ENCODE measurements at places on chromosomes 5 and 9.

DNA sequence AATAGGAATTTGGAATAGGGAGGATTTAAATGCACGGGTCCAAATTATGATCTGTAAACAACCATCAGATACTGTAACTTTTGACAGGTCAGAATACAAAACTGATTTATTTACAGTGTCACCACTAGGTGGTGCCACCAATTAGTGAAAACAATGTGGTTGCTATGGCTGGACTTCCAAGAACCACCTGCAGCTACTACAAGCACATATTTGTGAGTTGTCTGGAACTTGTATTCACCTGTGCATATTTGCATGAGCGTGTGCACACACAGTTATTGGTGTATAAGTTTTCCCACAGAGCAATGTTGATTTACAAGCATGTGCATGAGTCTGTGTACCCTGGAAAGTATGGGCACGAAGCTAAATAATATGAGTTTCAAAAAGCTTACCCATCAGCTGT, 3.0 kb upstream of the HRCT1 start:
- no peak for DNase-seq

DNA sequence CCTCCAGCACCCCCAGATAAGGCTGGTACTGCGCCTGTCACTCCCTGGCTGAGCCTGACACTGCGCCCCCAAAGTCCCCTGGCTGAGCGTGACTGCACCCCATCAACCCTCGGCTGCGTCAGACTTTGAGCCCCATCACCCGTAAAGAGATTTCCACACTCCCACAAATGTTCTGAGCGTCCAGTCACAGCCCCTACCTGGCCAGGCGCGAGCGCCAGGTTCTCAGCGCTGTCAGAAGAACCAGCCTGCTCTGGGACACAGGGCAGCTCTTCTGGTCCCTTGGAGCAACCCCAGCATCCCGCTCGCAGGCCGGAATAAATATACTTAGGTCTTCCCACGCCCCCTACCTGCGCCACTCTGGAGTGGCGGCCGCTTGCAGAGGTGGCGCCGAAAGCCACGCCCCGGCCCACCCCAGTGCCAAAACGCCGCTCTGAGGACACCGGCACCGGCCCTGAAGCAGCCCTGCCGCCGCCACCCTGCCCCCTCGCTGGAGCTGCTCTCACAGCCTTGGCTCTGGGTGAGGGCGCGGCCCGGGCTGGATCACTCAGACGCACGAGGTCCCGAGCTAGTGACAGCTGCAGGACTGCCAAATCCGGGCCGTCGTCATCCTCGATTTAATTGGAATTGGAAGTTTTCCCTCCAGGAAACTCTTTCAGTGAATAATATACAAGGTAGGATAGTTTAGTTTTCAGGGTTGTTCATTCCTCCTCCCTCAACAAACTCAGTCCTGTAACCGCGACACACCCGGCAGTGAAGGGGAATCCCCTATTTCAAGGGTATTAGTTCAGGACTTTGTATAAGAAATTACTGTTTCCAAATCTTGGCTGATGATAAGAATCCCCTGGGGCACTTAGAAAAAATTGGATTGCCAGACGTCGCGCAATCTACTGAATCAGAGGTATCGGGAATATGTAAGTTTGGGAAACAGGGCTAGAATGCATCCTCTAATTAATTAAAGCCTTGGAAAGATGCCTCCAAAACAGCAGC, 1.2 kb upstream of the CEMIP2 start:
- DNase-seq = no peak

GRCh38 chr9:35136866-35137265, 21.2 kb upstream of the ATOSB start:
- no peak for DNase-seq

DNA sequence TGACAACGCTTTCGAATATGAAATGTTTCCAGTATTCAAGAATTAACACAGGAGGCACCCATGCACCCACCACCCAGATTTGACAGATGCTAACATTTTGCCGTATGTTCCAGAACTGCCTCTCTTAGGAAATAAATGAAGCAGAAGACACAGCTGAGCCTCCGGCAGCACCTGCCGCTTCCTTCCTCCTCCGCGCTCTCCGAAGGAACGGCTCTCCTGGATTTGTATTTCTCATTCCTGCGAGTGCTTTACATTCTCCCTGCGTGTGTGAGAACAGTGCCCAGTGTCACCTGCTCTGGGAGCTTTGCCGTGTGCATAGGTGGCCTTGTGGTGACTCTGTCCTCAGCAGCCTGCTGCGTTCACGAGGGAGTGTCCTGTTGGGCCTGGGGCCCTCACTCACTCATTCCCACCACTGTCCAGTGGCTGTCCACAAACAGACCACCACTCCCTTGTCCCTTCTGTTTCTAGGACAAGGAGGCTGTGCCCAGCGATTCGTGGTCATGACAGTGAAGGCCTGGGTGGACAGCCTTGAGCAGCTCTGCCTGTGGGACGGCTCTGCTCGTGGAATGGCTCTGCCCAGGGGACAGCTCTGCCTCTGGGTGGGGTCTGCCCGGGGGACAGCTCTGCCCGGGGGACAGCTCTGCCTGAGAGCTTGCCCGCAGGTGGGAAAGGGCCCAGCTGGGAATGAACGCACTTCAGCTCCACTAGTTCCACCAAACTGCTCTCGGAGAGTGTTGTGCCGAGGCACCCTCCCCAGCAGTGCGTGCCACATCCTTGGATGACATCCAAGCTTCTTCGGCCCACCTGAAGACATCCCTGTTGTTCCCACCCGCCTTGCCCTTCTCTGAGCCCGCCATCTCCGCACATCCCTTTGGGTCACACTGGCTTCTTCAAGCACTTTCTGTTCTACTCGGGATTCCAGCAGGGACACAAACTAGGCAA, 170.5 kb upstream of the PPP1R26 start:
- no peak for DNase-seq

DNA sequence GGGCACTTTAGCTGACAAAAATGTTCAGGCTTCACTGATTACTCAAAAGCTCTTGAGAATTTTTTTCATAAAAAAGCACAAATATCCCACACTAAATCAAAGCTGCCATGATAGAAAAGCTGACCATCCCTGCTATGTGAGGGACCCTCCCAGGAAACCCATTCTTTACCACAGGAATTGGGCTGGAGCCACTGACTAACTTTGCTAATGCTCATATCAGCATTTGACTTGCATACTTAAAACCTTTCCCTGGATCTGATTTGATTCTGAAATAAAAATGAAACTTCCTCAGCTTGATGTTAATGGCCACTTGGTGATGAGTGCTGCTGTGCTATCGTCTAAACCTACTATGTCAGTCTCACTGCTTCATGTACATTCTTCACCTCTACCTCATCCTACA, 243.6 kb downstream of the PRELID2 start:
- DNase-seq = no peak

DNA sequence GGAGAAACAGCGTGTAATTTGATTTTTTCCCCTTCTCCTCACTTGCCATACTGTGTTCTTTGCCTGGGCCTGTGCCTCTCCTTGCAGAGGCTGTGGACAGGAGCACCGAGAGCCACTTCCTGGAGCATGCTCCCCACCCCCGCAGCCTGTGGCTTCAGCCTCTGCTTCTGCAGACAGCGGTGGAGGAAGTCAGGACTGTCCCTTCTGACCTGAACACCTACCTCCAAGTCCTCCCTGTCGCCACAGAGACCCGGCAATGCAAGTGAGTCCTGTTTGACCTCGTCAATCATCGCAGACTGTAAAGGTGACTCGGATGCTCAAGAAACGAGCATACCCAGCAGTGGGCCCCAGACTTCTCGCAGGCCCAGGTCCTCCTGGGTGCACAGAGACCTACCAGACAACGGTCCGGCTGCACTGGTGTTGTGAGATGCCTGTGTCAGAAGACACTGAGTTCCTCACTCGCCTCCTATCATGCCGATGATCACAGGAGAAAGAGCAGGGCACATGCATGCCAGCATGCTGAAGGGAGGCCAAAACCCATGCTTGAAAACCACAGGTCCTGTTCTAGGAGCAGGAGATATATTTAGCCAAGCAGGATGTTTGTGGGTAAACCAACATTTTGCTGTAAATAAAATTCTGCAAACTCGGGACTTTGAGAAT, 198.8 kb downstream of the AUH start:
- DNase-seq = no peak

DNA sequence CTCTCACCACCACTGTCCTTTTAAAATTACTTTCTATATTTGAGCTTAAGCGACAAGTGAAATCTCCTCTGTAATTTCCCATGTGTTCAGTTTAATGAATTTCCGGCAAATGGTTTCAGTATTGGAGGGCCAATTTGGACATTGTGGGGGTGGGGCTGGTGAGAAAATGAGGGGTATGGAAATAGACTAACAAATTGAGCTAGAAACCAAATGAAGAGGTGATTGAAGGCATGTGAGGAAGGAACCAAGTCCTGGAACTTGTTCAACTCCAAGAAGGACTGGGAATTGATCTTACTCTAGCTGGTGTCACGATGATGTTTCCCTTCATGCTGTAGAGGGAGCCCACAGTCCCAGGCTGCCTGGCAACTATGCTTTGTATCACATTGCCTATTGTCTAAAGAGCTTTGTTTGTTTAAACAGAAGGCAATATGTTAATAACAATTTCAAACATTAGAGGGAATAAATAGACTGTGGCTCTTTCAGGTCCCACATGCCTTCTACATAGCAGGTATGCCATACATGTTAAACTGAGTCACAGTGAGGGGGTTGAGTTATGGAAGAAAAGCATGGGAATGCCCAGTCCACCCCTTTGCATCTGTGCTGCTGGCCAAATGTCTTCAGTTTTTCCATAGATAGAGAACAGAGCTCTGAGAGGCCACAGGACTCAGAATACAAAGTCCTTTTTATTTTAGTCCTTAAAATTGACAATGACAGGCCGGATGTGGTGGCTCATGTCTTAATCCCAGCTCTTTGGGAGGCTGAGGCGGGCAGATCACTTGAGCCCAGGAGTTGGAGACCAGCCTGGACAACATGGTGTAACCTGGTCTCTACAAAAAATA, 25.0 kb upstream of the MATR3 start:
- no peak for DNase-seq

GRCh38 chr9:14372437-14373335, 58.7 kb upstream of the NFIB start:
- DNase-seq = no peak

GRCh38 chr9:124139001-124139400, 118.7 kb upstream of the NEK6 start:
- no peak for DNase-seq

- DNase-seq = no peak
These were observed 188.5 kb downstream of the CACNA1B start for GRCh38 chr9:138066049-138066448.

GRCh38 chr5:34535433-34535832, 120.7 kb upstream of the RAI14 start:
- DNase-seq = no peak

All from non-pigmented ciliary epithelial cell (primary cell).